ENCODE measurements at places on chromosomes 4 and X. TPM values are rescaled to one million over a fixed set of nuclear protein-coding genes. Genes with fewer than 3 reads are reported as not detected.

DNA sequence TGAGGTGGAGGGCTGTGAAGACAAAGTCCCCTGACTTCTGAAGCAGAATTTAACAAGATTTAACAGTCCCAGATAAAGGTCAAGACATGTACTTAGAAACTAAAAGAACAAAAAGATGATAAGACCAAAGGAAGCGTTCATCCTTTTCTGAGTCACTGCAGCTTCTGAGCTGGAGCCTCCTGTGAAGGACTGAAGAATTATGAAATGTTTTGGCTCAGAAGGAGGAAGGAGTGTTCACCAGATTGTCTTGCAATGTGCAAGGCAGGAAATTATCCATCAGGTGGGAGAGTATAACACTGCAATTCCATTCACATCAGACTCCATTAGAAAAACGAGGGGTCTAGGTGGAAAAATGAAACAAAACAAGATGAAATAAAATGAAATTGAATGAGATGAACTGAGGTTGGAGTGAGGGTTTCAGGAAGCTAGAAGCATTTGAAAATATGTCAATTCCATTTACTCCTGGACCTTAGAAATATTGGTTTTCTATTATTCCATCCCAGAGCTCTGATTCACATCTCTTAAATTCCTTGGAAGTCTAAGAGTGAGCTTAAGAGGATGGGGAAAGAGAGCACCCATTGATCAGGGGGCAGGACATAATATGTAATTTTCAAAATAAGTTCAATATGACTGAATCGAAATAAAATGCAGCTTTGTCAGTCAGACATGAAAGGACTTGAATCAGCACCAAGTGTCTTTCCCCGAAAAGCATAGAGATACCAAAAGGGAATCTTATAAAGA is 186.1 kb upstream of the LNX1 start:
- no peak for DNase-seq

DNA sequence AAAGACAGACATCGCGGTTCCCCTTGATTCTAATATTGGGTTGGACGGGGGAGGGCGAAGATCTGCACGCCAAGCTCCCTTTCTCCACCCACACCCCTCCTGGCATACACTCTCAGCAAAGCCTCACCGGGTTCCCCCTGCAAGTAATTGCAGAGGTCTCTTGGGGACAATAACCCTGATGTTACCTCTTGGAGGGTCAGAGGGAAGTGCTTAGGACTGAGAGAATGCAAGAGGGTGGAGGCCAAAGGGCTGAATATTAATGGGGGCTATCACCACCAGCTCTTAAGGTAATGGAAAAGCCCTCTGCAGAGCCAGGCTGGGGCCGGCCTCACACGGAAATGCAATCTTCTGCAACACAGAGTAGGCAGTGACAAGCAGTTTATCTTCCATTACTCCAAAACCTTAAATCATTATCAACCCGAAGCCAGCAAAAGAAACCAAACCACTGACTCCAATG is 344.1 kb upstream of the GATB start:
- no peak for DNase-seq

DNA sequence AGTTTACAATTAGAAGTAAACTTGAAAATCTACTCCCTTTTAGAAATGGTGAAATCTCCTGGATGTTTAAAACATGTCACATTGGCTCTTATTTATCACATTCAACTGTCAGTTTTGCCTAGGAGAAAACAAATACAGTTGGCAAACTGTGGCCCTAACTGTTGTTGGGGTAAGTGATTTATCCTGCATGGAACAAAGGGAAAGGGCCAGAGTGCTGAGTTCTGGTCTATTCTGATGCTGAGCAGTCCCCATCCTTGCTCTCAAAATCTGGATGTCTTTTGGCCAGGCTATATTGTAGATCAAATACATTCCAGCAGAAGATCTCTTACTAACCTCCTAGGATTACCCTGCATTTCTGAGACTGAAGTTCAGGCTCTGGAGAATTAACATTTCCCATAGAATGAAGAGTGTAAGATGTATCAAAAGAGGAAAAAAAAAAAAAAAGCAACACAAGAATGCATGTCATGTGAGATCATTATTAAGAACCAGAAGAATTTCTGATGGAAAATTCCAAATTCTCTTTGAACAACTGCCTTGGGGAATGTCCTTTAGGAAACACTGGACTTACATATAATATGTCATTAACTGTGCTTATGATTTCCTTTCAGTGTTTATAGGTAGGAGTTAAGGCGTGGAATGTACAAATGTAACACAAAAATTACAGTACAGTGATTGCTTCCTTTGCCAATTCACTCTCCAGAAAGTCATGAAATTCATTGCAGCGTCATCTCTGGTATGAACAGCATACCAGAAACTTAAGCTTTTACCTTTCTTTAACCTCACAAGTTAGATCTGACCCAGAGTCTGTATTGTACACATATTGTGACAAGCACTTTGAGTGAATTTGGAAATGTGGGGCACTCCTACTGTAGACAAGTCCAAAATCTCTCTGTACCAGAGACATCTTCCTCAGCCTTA is 1012.5 kb upstream of the LCORL start:
- DNase-seq, result no peak

DNA sequence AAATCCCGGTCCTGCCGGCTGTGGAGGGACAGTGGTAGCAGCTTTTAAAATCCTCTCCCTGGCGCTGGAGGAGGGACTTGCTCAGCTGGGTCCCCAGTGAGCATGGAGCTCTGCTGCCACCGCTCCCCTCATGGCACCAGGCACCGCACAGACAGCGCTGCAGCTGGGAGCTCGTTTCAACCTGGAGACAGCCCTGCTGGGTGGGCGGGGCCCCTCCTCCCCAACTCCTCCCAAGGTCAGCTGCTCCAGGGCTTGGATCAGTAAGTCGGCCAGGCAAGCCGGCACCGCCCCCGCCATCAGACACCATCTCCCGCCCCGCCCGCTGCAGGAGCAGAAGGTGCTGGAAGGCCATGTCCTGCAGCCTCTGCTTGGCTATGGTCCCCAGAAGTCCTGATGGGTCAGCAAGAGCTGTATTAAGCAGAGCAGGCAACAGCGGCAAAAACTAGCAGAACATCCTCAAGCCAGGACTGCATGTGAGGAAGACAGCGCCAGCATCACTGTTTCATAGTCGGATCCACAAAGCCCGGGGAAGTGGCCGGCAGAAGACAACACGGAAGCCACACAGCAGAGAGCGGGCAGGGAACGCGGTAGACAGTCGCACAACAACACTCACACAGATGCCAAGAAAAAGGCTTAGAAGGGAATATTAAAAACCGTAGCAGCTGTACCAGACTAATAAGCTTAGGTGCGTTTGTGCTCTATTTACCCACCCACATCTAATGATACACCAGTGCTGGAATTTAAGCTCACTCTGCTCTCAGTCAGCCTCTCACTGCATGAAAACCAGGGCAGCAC is 16.2 kb downstream of the ZFYVE28 start:
- DNase-seq, result no peak

GRCh38 chr4:98908182-98908581 is 20.8 kb downstream of the EIF4E start:
- no peak for DNase-seq

DNA sequence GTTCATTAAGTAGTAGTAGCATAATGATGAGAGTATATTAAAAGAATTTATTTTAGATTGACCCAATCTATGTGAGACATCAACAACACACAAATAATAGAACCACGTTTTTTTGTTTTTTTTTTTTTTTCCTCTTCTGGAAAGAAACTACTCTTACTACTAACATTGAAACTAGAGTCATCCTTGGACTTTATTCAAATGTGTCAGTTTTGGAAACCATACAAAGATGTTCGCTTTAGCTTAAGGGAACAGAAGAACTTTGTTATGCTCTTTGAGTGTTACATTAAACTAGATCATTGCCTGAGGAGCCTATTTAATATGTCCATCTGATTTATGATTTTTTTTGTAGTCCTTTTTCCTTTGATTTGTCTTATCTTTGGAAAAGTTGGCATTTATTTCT is 166.7 kb downstream of the RPA4 start:
- no peak for DNase-seq

DNA sequence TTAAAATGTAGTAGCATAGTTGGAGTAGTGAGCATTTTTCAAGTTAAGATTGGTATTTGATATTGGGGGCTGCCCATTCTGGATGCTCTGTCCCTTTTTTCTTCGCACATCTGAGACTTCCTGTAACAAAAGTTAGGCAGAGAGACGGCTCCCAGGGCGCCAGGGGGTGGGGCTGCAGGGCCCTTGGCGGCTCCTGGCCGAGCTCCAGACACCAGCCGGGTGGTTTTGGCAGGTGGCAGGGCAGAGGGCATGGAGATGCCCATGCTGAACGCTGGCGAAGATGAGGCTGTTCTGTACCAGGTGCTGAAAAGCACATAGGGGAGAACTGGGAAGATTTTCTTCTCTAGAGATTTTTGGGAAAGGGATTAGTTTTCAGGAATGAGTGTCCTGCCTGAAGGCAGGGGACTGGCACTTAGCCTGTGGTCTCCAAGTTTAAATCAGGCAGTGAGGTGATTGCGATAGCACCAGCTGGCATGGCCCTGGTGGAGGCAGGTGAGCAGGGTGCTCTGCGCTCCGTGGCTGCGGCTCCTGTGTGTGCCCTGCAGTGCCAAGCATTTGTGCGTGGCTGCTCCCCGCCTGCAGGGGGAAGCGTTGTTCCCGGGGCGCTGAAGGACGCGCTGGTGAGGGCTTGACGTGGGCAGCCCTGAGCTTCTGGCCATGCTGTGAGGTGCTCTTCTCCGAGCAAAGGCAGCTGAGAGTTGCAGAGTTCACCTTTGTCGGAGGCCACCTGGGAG is 23.6 kb upstream of the HGFAC start:
- no peak for DNase-seq

The DDX3X gene
- 89.3 TPM for total RNA-seq

The RUFY3 gene
- 11.7 TPM for total RNA-seq

The CLDN22 gene
- total RNA-seq, result not detected
